Small intestine (tissue), 16 donors: ENCODE measurements at places on chromosomes 5 and 9. TPM values are rescaled to one million over a fixed set of nuclear protein-coding genes. Genes with fewer than 3 reads are reported as not detected.

- H3K4me1 ChIP-seq, result peaks cover 9% of the 10 kb centered on the region
- no peak for DNase-seq
- no peaks in the 10 kb centered on the region for H3K27me3 ChIP-seq
- no peak overlapping the region for H3K27ac ChIP-seq
Measured at GRCh38 chr9:20508242-20508641, 114.1 kb downstream of the MLLT3 start.

DNA sequence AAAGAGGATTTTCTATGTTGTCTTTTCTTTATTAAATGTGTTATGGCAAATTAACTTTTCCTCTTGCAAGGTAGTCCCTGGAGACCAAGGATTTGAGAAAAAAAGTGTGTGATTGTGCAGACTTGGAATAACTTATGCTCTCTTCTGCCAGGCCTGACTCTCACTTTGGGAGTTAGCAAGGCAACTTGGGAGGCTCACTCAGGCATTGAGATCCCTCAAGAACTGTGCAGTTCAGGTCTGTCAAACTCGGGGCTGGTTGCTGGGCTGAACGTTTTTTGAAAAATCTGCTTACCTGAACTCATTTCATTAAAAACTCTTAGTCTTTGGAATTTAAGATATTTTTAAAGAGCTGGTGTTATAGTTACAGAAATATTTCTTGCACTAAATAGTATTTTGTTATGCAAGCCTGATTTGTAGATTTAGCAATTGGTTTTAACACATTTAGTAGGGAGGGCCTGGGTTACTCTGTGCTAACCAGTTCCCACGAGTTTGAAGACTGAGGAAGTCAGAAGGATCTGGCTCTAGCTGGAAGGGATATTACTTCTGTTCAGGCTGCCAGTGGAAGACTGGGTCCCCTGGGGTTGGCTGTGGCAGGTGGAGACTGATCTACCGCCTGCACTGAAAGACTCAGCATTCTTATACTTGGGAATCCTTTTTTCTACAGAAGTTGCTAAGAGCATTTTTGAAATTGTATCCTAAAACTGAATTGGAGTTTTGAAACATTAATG is 150.4 kb upstream of the PCSK5 start:
- DNase-seq, result no peak
- no peak overlapping the region for H3K27ac ChIP-seq
- H3K4me1 ChIP-seq, result no peaks in the 10 kb centered on the region
- H3K4me3 ChIP-seq, result no peak overlapping the region
- H3K36me3 ChIP-seq, result no peaks in the 10 kb centered on the region

GRCh38 chr5:126561908-126562307 is 33.1 kb downstream of the ALDH7A1 start:
- no peaks in the 10 kb centered on the region for H3K4me1 ChIP-seq
- H3K36me3 ChIP-seq, result peaks cover 22% of the 10 kb centered on the region
- no peak for DNase-seq
- H3K27me3 ChIP-seq, result no peaks in the 10 kb centered on the region
- no peak overlapping the region for H3K4me3 ChIP-seq

GRCh38 chr5:166637295-166637694 is 1654.2 kb upstream of the WWC1 start:
- H3K4me1 ChIP-seq, result no peaks in the 10 kb centered on the region
- H3K36me3 ChIP-seq, result no peaks in the 10 kb centered on the region

GRCh38 chr9:137030006-137030405 is 1.9 kb downstream of the FUT7 start:
- no peak for DNase-seq
- H3K27ac ChIP-seq, result no peak overlapping the region
- H3K27me3 ChIP-seq, result peaks cover 10% of the 10 kb centered on the region
- peaks cover 63% of the 10 kb centered on the region for H3K4me1 ChIP-seq
- H3K36me3 ChIP-seq, result no peaks in the 10 kb centered on the region

- H3K4me3 ChIP-seq, result no peak overlapping the region
- no peak for DNase-seq
- H3K27me3 ChIP-seq, result no peaks in the 10 kb centered on the region
- H3K4me1 ChIP-seq, result no peaks in the 10 kb centered on the region
Measured at GRCh38 chr9:81976351-81976750, 12.2 kb upstream of the SPATA31D1 start.

- no peaks in the 10 kb centered on the region for H3K4me1 ChIP-seq
- no peaks in the 10 kb centered on the region for H3K36me3 ChIP-seq
- no peak overlapping the region for H3K27ac ChIP-seq
- H3K27me3 ChIP-seq, result no peaks in the 10 kb centered on the region
- no peak overlapping the region for H3K4me3 ChIP-seq
- no peak for DNase-seq
Measured at GRCh38 chr5:117588611-117589010, 1014.0 kb upstream of the SEMA6A start.

- H3K4me1 ChIP-seq, result no peaks in the 10 kb centered on the region
- DNase-seq, result no peak
- no peak overlapping the region for H3K4me3 ChIP-seq
- H3K36me3 ChIP-seq, result no peaks in the 10 kb centered on the region
Measured at GRCh38 chr5:144032375-144032774, 138.1 kb downstream of the YIPF5 start.

GRCh38 chr5:74838262-74838661 is 27.9 kb downstream of the FAM169A start:
- no peaks in the 10 kb centered on the region for H3K4me1 ChIP-seq
- H3K27me3 ChIP-seq, result no peaks in the 10 kb centered on the region
- no peak overlapping the region for H3K4me3 ChIP-seq

DNA sequence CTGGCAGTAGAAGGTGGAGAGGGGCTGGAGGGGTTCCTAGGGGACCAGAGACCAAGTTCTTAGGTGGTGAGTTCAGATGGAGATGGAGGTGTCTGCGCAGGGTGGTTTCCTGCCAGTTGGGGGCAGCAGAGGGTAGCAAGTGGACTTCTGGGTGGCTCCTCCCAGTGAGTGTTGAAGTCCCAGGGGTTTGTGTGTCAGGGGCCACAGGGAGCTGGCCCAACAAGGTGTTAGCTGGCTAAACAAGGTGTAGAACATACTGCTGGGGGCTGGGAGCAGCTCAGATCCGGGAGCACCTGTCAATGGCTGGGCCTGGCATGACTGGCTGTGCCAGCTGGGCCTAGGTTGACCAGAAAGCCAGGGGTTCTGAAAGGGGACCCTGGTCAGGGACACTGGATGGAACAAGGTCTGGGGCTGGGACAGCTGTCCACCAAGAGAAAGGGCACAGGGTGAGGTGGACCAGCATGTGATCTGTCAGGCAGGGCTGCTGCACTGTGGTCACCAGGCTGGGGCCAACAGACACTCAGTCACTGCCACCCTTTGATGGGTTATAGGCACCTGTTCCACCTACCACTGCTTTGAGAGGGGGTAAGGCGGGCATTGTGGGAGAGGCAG is 35.6 kb downstream of the DAB2IP start:
- no peaks in the 10 kb centered on the region for H3K4me1 ChIP-seq
- H3K27ac ChIP-seq, result no peak overlapping the region
- DNase-seq, result peak; percentile 70
- no peaks in the 10 kb centered on the region for H3K36me3 ChIP-seq

- H3K27ac ChIP-seq, result no peak overlapping the region
- no peak overlapping the region for H3K4me3 ChIP-seq
- no peaks in the 10 kb centered on the region for H3K27me3 ChIP-seq
Measured at GRCh38 chr9:1100945-1101344, 50.8 kb downstream of the DMRT2 start.

- H3K4me1 ChIP-seq, result no peaks in the 10 kb centered on the region
- no peak overlapping the region for H3K4me3 ChIP-seq
- no peak for DNase-seq
Measured at GRCh38 chr9:102398205-102398604, 596.9 kb upstream of the CYLC2 start.

GRCh38 chr5:76604838-76605237 is 18.4 kb downstream of the F2RL2 start:
- peak; percentile 46 for DNase-seq
- no peaks in the 10 kb centered on the region for H3K27me3 ChIP-seq
- no peak overlapping the region for H3K27ac ChIP-seq
- H3K36me3 ChIP-seq, result peaks cover 5% of the 10 kb centered on the region
- H3K4me3 ChIP-seq, result no peak overlapping the region

DNA sequence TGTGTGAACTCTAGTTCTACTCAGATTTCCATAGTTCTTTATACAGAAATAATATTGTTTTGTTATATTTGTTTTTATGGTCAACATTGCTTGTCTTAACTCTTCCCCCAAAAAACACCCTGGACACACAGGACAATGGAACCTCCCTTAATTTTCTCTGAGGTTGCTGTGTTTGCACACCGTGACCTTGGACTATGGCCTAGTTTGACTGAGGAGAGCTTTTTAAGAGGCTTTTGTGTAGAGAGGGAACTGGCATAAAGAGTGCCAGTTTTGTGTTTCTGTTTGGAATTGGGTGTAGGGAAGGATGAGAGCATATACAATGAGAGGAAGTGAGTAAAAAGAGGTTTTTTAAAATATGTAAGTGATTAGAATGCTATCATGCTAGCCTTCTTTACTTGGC is 101.1 kb upstream of the MEF2C start:
- H3K27ac ChIP-seq, result no peak overlapping the region
- no peak overlapping the region for H3K4me3 ChIP-seq
- H3K4me1 ChIP-seq, result no peaks in the 10 kb centered on the region
- no peaks in the 10 kb centered on the region for H3K36me3 ChIP-seq
- no peak for DNase-seq
- no peaks in the 10 kb centered on the region for H3K27me3 ChIP-seq

DNA sequence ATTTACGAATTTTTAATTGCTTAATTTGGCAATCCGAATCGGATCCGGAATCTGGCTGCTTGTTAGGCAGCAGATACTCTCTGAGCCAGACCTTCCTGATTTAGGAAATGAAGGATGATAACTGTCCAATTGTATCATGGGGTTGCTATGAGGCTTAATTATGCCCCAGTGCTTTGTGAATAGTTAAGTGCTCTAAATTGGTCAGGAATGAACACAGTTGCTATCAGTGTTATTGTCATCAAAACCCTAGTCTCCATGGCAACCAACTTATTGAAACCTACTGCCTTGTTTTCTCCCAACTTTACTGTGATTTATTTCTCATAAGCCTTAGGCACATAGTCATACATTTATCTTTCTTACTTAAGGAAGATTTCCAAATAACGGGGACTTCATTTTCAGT is 47.9 kb downstream of the MAMDC2 start:
- H3K27ac ChIP-seq, result no peak overlapping the region
- H3K27me3 ChIP-seq, result no peaks in the 10 kb centered on the region
- no peak overlapping the region for H3K4me3 ChIP-seq
- H3K36me3 ChIP-seq, result no peaks in the 10 kb centered on the region
- H3K4me1 ChIP-seq, result no peaks in the 10 kb centered on the region
- DNase-seq, result no peak

- no peaks in the 10 kb centered on the region for H3K36me3 ChIP-seq
- H3K27me3 ChIP-seq, result no peaks in the 10 kb centered on the region
- no peak for DNase-seq
- no peak overlapping the region for H3K27ac ChIP-seq
Measured at GRCh38 chr5:178293400-178293799, 60.8 kb upstream of the PHYKPL start.

GRCh38 chr5:143101121-143101520 is 302.4 kb downstream of the NR3C1 start:
- DNase-seq, result no peak
- no peak overlapping the region for H3K4me3 ChIP-seq
- H3K27me3 ChIP-seq, result no peaks in the 10 kb centered on the region

DNA sequence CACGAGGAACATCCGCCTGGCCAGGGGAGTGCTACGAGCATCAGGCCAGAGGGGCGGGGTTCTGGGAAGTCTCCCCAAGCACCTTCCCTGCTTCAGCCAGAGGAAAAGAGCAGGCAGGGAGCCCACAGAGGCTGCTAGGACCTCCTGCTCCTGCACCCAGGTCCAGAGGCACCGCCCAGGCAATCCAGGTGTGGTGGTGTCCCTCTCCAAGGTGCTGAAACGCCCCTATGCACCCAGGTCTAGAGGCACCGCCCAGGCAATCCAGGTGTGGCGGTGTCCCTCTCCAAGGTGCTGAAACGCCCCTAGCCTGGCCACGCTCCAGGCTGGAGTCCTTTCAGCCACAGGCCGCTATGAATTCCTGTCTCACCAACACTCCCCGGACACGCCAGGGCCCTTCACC is 10.7 kb upstream of the UBAC1 start:
- no peak overlapping the region for H3K4me3 ChIP-seq
- no peaks in the 10 kb centered on the region for H3K27me3 ChIP-seq
- no peaks in the 10 kb centered on the region for H3K36me3 ChIP-seq
- no peak overlapping the region for H3K27ac ChIP-seq
- H3K4me1 ChIP-seq, result peaks cover 4% of the 10 kb centered on the region

DNA sequence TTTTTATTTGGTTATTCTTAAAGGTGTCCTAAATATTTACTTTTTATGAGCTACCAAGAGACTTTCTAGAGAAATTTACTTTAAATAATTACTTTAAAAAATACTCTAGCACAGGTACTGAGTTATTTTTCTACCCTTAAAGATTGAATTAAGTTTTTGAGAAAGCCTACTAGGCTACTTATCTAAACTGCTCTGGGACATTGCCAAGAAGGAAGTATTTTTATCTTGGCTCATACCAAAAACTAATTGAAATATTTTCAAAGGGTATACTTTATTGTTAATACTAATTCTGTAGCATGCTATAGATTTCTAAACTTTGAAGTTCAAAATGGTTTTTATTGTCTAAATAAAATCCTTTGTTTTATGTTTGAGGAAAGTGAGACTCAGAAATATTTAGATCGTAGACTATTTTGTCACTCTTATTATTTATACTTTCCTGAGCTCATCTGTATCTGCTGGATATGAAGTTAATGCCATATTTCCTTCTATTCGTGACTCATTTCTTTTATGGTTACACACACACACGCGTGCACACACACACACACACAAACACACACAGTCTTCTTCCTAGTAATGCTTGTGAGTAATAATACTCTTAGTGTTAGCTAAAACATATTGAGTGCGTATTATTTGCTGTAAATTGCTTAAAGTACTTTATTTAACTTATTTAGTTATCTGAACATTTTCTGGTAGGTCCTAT is 89.5 kb downstream of the MAN2A1 start:
- no peak overlapping the region for H3K4me3 ChIP-seq
- DNase-seq, result no peak
- no peaks in the 10 kb centered on the region for H3K27me3 ChIP-seq
- no peak overlapping the region for H3K27ac ChIP-seq

- H3K4me1 ChIP-seq, result no peaks in the 10 kb centered on the region
- H3K36me3 ChIP-seq, result no peaks in the 10 kb centered on the region
- no peak for DNase-seq
- no peak overlapping the region for H3K4me3 ChIP-seq
- peaks cover 3% of the 10 kb centered on the region for H3K27me3 ChIP-seq
Measured at GRCh38 chr9:98357921-98358535, 102.6 kb upstream of the TBC1D2 start.

Gene CDK5RAP2
- polyA plus RNA-seq, result 20.1 TPM

Gene FAM169A
- polyA plus RNA-seq, result 0.73 TPM

Gene SEMA5A
- 1.9 TPM for polyA plus RNA-seq

Gene PCAT7
- 0.54 TPM for polyA plus RNA-seq

Gene PIP5K1B
- polyA plus RNA-seq, result 54.0 TPM

Gene PCDHGB5
- not detected for polyA plus RNA-seq

Gene WNT8A
- polyA plus RNA-seq, result not detected

Gene ODF2
- 21.8 TPM for polyA plus RNA-seq

Gene IFNB1
- not detected for polyA plus RNA-seq

Gene TRIM36
- polyA plus RNA-seq, result 22.1 TPM
